ENCODE measurements at places on chromosomes 3 and 15.

DNA sequence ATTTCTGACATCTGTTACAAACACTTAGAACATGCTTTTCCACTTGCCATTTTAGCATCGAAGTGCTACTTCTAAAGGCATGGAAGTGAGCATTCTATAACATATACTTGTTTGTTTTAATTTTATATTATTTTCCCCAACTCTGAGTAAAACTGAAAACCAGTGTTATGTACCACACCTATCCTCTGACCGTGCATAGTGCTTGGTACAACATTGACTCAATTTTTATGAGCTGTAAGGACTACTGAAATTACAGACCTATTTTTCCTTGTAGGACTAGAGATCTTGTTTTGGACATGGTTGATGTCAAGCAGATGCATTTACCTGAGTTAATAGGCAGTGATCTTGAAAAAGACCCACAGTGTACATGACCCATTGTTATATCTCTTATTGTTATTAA is 51.5 kb upstream of the CCNB2 start:
- DNase-seq = no peak

GRCh38 chr3:8903191-8903590 is 60.1 kb downstream of the RAD18 start:
- no peak for DNase-seq

DNA sequence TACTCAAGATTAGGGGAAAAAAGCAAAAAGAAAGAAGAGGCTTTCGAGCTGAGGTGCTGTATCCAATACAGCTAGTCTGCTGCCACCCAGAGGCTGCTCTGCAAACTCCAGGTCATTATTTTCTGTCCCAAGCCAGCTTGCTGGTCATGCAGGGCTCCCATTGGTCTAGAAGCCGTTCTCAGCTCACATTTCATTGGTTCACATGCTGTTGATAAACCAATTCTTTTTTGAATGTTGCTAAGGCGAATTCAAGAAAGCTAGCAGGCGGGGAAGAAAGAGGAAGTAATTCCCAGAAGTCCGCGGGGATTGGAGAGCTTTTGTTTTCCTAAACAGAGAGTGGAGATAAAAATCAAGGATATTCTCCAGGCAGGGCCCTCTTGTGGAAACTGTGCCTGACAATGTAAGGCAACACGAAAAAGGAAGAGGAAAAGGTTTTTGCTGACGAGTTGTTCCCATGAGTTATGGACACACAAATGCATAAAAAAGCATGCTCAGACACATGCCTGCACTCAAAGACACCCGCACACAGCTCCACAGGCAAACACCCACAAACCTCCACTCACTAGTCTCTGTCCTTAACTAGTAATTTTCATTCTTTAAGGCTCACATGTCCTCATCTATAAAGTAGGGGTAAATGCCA is 33.4 kb downstream of the FSTL1 start:
- DNase-seq = peak; percentile 94

- no peak for DNase-seq
Observed at GRCh38 chr3:171901615-171902312, 58.6 kb downstream of the TMEM212 start.

GRCh38 chr3:171058058-171058457 is 31.5 kb upstream of the SLC2A2 start:
- DNase-seq = no peak
